Peyer's patch (tissue), 4 donors: ENCODE measurements at places on chromosomes 7 and 10. TPM values are rescaled to one million over a fixed set of nuclear protein-coding genes. Genes with fewer than 3 reads are reported as not detected.

DNA sequence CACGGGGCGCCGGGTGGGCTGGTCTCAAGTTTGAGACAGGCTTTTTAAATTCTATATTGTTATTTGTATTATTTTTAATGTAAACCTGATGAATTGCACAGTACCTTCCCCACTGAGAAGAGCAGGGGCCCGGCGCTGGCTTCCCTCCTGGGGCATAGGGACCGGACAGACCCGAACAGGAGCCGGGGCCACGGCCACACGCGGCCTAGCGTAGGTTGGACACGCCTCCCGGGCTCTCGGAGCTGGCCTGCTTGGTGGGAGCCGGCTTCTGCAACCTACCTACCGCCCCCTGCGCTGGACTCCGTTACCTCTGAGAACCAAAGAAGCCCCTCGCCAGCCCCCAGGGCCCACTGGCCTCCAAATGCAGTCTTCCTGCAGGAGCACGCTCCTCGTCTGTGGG is 19.8 kb upstream of the LANCL2 start:
- H3K36me3 ChIP-seq, result no peaks in the 10 kb centered on the region
- DNase-seq, result no peak
- H3K27me3 ChIP-seq, result no peaks in the 10 kb centered on the region
- H3K27ac ChIP-seq, result no peak overlapping the region

GRCh38 chr10:109746861-109747260 is 176.4 kb downstream of the XPNPEP1 start:
- no peaks in the 10 kb centered on the region for H3K27me3 ChIP-seq
- H3K4me3 ChIP-seq, result no peak overlapping the region
- no peak for DNase-seq
- H3K4me1 ChIP-seq, result no peaks in the 10 kb centered on the region
- no peaks in the 10 kb centered on the region for H3K36me3 ChIP-seq
- H3K27ac ChIP-seq, result no peak overlapping the region

DNA sequence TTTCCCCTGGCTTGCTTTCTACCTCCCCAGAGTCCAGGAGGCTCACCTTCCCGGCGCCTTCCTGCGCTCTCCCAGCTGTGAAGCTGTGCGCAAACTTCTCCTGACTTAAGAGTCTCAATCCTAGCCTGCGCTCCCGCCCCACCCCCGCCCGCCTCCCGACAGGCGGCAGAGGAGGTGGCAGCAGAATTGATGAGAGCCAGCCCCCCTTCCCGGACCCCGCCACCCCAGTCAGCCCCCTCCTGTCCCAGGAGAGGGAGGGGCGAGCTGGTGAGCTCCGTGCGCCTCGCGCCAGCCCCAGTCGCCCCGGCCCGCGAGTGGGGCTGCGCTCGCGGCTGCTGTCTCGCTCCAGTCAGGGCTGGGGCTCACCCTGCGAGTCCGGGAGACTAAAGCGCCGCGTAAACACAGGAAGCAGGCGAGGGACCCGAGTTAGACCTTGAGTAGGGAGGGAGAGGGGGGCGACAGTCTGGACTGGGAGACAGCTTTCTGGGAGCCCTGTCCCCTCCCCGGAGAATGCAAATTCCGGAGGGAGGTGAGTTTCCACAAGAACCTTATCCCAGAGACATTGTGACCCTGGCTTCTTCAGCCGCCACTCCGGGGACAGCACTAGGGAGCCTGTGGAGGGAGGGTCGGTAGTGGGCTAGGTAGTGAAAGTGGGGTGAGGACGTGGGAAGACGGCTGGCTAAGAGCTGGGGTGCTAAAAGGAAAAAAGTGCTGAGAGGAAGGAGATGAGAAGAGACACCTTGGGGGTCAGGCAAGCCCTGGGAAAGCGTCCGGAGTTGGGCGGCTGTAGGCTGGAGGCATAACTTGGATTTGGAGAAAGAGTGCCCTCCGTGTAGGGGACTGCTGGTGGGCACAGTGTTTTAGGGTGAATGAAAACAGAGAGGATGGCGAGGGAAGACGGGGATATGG is at the start of gene CALCR:
Gene CALCR, minus strand, starts transcription at position 79 of the 909 bp plus-strand sequence. CDS start 87,743 bp downstream, outside the sequence.
- H3K4me1 ChIP-seq, result no peaks in the 10 kb centered on the region
- DNase-seq, result no peak
- H3K27ac ChIP-seq, result no peak within 1 kb of the TSS
- no peaks in the 10 kb centered on the region for H3K36me3 ChIP-seq

DNA sequence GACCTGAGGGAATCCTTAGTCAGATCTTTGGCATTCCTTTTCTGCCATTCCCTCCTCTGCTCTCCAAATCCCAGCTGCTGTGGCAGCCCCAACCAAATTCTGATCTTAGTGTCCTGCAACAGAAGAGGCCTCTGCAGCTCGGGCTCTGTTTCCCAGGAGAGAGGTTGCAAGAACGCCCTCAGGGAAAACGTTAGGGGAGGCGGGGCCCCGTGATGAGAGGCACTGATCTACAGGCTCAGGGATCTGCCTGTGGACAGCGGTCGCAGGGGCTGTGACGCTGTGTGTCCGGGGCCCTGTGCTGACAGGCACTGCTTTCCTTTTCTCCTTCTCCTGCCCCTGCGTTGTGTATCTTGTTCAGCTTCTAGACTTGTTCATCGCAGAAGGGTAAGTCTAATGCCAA is 57.3 kb upstream of the DPYSL4 start:
- no peaks in the 10 kb centered on the region for H3K36me3 ChIP-seq
- H3K4me3 ChIP-seq, result no peak overlapping the region
- no peaks in the 10 kb centered on the region for H3K4me1 ChIP-seq
- H3K27ac ChIP-seq, result no peak overlapping the region
- no peak for DNase-seq

DNA sequence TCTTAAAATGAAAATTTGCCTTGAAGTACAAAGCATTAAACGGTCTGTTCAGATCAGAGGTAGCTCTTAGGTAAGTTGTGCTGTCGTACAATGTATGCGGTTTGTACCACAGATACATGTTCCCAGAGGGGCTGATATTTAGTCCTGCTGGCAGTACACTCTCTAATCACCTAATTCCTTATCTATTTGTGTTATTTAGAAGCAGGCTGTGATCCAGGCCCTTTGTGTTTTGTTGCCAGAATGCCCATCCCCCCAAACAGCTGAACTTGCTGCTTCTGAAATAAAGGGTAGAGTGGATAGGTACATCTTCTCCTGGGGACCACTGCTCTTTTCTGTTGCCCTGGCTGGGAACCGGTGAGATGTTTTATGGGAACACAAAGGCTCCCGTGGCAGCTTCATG is 84.5 kb downstream of the SND1 start:
- no peaks in the 10 kb centered on the region for H3K4me1 ChIP-seq
- no peak for DNase-seq
- peaks cover 29% of the 10 kb centered on the region for H3K36me3 ChIP-seq
- no peak overlapping the region for H3K4me3 ChIP-seq

GRCh38 chr10:77304192-77304591 is 333.4 kb downstream of the KCNMA1 start:
- H3K27me3 ChIP-seq, result no peaks in the 10 kb centered on the region
- no peak overlapping the region for H3K27ac ChIP-seq
- H3K4me1 ChIP-seq, result no peaks in the 10 kb centered on the region

DNA sequence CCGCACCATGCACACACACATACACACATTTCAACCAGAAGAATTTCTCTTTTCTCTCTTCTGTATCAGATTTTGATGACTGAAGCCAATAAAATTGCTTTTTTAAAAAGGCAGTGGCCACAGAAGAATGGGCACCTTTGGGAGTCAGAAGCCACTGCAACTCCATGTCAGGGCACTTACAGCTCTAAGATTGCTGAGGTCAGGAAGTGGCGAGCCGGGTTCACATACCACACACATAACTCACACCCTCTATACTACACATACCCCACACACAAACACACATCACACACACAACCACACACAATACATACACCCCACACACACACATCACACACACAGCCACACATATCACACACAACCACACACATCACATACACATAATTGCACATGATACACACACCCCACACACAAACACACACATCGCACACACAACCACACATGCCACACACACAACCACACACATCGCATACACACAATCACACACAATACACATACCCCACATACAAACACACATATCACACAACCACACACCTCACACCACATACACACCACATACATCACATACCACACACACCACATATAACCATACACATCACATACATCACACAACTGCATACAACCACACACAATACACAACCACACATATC is 31.2 kb downstream of the GPRIN2 start:
- peaks cover 6% of the 10 kb centered on the region for H3K4me1 ChIP-seq
- H3K4me3 ChIP-seq, result no peak overlapping the region
- no peaks in the 10 kb centered on the region for H3K27me3 ChIP-seq
- no peaks in the 10 kb centered on the region for H3K36me3 ChIP-seq
- DNase-seq, result peak; percentile 44
- H3K27ac ChIP-seq, result no peak overlapping the region

The SPAM1 gene
- 1.1 TPM for total RNA-seq

The TUBB8 gene
- total RNA-seq, result not detected
